ENCODE measurements at places on chromosomes 2 and 18. TPM values are rescaled to one million over a fixed set of nuclear protein-coding genes. Genes with fewer than 3 reads are reported as not detected.

- H3K4me3 ChIP-seq, result no peak overlapping the region
- H3K27me3 ChIP-seq, result no peaks in the 10 kb centered on the region
- no peaks in the 10 kb centered on the region for H3K36me3 ChIP-seq
These were observed 167.4 kb downstream of the C1D start for GRCh38 chr2:67895227-67895941.

GRCh38 chr2:290090-290722, 2.3 kb upstream of the ALKAL2 start:
- peak overlapping the region; percentile 82 for H3K27ac ChIP-seq
- peaks cover 14% of the 10 kb centered on the region for H3K36me3 ChIP-seq
- H3K4me1 ChIP-seq, result peaks cover 24% of the 10 kb centered on the region
- H3K27me3 ChIP-seq, result peaks cover 6% of the 10 kb centered on the region

- H3K36me3 ChIP-seq, result no peaks in the 10 kb centered on the region
- no peak overlapping the region for H3K4me3 ChIP-seq
These were observed 68.2 kb downstream of the ZNF516 start for GRCh38 chr18:76426737-76427305.

DNA sequence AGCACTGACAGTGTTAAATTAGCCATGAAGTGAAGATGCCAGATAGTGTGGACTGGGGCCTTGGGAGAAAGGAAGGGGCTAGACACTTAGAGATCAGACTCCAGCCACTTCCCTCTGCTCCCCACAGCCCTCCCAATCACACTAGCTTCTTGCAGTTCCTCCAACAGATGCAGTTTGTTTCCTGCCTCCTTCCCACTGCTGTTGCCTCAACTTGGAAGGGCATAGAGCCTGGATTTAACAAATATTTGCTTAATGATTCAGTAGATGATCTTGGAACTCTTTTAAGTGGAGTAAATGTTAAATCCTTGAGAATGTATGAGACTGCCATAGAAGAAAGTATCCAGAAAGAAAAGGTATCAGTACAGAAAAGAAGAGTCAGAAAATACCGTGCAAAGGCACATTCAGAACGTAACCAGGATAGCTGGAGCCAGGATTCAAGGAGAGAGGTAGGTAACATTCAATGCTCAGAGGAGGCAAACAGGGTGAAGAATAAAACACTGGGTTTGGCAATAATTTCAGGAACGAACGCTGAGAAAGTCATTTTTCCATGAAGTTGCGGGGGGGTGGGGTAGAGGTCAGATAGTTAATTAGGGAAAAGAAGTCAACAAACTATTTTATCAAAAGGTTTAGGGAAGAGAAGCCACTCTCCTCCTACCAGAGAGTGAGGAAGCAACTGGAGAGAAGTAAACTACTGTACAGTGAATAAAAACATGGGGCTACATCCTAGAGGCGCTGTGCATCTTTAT, 1.3 kb upstream of the BZW1 start:
- no peaks in the 10 kb centered on the region for H3K27me3 ChIP-seq
- peaks cover 8% of the 10 kb centered on the region for H3K36me3 ChIP-seq
- no peak for DNase-seq
- H3K4me1 ChIP-seq, result peaks cover 44% of the 10 kb centered on the region
- peak overlapping the region; percentile 95 for H3K4me3 ChIP-seq

- H3K36me3 ChIP-seq, result no peaks in the 10 kb centered on the region
- no peak overlapping the region for H3K4me3 ChIP-seq
- no peak overlapping the region for H3K27ac ChIP-seq
- no peaks in the 10 kb centered on the region for H3K4me1 ChIP-seq
These were observed 78.2 kb upstream of the UXS1 start for GRCh38 chr2:106272216-106272807.

- peaks cover 10% of the 10 kb centered on the region for H3K4me1 ChIP-seq
- H3K27me3 ChIP-seq, result no peaks in the 10 kb centered on the region
- H3K36me3 ChIP-seq, result no peaks in the 10 kb centered on the region
- peak overlapping the region; percentile 84 for H3K27ac ChIP-seq
- no peak for DNase-seq
These were observed 150.8 kb downstream of the PXDN start for GRCh38 chr2:1593371-1594122.

DNA sequence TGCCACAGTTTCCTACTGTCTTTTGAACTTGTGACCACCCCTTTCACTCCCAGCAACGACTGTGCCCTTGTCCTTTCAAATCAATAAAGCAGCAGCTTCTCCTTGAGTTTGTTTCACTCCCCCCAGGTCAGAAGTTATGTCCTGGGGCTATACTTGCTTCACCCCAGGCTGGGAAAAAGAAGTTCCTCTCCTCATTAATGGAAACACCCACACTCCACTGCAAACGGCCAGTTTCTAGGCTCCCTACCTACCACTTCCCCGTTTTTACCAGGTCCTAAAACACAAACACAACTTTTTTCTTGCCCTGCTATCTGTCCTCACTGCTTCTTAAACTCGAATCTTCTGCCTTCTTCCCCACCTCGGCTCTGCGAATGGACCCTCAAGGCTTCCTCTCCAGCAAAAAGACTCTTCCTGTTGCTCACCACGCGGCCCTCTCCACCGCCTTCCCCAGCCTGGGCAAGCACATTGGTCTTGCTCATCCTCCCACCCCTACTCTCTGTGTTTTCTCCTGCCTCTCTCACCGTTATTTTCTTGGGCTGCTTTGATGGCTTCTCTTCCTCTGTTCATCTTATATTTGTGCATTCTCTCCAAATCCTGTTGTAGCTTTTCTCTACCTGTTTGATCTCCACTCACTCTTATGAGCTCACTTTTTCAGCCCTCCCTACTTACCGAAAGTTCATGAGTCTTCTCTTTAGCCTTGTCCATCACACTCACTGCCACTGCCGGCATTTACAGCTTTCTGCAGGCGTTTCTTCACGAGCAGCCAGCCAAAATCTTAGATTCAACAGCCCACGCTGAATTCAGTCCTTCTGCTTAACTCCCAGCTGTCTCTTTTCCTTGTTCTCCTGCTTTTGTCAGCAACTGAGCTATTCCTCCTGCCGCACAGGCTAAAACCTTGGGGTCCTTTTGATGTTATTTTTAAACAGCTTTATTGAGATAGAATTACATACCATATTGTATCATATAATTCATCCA, 7.0 kb upstream of the SP5 start:
- H3K4me3 ChIP-seq, result no peak overlapping the region
- no peaks in the 10 kb centered on the region for H3K36me3 ChIP-seq

GRCh38 chr18:12403601-12404506, 3.9 kb upstream of the PRELID3A start:
- peak overlapping the region; percentile 85 for H3K27ac ChIP-seq
- DNase-seq, result no peak
- peaks cover 39% of the 10 kb centered on the region for H3K4me1 ChIP-seq
- no peaks in the 10 kb centered on the region for H3K27me3 ChIP-seq

DNA sequence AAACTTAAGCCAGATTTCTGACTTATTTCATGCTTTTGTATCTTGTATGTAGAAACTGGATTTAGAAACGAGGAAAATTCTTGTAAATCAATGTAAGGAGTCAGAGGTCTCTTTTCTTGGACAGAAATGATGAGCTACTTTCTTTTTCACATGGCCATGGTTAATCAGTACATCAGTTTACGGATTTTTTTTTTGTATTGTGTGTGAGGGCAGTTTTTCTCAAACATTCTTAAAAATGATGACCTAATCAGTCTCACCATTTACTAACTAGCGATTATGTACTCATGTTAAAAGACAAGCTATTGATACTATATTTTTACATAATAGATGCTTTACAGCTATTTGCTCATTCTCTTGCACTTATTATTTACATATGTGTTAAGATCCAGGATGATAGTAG, 165.2 kb upstream of the DOCK10 start:
- no peaks in the 10 kb centered on the region for H3K27me3 ChIP-seq
- no peak overlapping the region for H3K27ac ChIP-seq
- DNase-seq, result no peak
- H3K4me1 ChIP-seq, result no peaks in the 10 kb centered on the region

DNA sequence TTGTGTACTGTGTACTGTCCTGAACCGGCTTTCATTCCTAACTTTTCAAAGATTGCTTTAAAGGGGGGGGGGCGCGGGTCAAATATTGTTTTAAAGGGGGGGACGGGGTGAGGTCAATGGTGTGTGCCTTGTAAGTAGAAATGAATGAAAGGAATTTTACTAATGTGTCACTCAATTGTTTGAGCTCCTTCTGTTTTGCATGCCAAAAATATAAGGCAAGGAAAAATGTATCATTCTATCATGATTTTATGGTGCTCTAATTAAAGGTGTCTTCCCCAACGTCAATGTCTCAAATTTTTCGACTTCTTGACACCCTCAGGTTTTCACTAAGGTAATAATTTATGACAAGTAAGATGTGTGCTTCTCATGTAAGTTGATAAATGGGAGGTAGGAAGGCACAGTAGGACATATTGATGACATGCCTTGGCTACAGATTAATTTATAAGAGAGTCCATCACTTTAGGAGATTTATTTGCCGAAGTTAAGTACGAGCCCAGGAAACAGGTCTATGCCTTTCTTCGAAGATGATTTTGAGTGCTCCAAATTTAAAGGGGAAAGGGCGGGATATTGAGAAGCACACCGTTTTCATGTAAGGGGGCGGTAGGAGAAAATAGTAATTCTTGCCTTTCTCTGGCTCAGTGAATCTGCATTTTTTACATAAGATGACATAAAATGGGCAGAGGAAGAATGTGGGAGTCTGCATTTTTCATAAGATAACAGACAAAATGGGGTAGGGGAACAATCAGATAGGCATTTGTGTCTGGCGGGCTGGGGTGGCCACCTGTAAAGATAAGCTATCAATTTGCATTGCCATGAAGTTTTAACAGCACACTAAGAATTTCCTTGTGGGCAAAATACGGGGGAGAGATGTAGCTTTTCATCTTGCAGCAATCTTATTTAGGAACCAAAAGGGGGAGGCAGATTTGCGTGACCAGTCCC, 1.2 kb upstream of the TRAPPC8 start:
- H3K4me1 ChIP-seq, result peaks cover 30% of the 10 kb centered on the region
- H3K36me3 ChIP-seq, result no peaks in the 10 kb centered on the region
- H3K27me3 ChIP-seq, result no peaks in the 10 kb centered on the region
- peak overlapping the region; percentile 100 for H3K27ac ChIP-seq

GRCh38 chr2:28009732-28010131, 119.2 kb downstream of the BABAM2 start:
- DNase-seq, result no peak
- peaks cover 2% of the 10 kb centered on the region for H3K36me3 ChIP-seq
- H3K4me3 ChIP-seq, result no peak overlapping the region
- no peak overlapping the region for H3K27ac ChIP-seq

GRCh38 chr2:140589696-140590095, 1541.1 kb downstream of the LRP1B start:
- H3K36me3 ChIP-seq, result no peaks in the 10 kb centered on the region
- H3K4me3 ChIP-seq, result no peak overlapping the region
- no peaks in the 10 kb centered on the region for H3K27me3 ChIP-seq
- DNase-seq, result no peak

DNA sequence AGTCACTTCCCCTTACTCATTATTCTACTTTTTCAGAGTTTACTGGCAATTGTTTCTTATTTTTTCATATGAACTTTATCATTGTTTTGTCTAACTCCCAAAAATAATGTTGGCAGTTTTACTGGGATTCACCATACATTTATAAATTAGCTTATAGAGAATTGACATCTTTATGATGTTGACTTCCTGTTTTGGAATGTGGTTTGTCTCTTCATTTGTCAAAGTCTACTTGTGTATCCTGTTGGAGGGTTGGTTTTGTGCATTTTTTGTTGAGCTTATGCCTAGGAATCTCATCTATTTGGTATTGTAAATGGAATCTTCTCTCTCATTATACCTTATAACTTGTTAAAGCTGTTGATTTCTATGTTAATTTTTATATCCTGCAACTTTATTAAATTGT, 16.4 kb downstream of the EPC2 start:
- H3K27me3 ChIP-seq, result no peaks in the 10 kb centered on the region
- no peak overlapping the region for H3K4me3 ChIP-seq
- peaks cover 32% of the 10 kb centered on the region for H3K4me1 ChIP-seq
- no peaks in the 10 kb centered on the region for H3K36me3 ChIP-seq
- DNase-seq, result no peak

DNA sequence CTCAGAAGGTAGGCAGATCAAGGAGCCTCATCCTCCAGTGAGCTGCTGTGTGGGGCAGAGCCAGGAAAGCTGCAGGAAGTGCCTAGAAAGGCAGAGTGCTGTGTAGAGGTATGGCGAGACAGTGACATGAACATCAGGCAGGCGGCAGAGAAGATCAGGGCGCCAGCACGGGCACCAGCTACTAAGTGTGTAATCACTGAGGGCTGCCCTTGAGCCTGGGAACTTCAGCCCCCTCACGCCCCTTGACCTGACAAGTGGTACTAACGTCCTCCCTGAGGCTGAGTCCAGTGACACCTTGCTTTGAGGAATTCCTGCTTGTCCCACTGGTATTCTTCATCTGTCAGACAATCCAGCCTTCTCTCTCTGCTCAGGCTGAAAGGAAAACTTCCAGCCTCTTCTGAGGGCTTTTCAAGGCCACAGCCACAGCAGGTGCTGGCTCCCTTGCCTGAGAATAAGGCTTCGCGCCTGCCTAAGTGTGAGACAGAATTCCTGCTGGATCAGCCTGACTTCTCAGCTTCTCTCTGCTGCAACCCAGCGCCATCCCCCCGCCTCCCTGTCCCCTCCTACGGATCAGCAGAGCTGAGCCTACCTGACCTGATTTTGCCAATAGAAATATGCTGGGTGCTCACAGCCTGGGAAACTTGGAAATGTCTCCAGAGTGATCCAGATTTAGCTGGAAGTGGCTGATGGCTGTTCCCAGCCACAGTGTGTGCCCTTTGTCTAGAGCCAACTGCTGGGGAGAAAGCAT, 148.0 kb downstream of the SMAD7 start:
- H3K4me3 ChIP-seq, result no peak overlapping the region
- DNase-seq, result peak; percentile 57
- peaks cover 49% of the 10 kb centered on the region for H3K36me3 ChIP-seq
- no peaks in the 10 kb centered on the region for H3K27me3 ChIP-seq
- H3K4me1 ChIP-seq, result peaks cover 40% of the 10 kb centered on the region
- peak overlapping the region; percentile 65 for H3K27ac ChIP-seq

DNA sequence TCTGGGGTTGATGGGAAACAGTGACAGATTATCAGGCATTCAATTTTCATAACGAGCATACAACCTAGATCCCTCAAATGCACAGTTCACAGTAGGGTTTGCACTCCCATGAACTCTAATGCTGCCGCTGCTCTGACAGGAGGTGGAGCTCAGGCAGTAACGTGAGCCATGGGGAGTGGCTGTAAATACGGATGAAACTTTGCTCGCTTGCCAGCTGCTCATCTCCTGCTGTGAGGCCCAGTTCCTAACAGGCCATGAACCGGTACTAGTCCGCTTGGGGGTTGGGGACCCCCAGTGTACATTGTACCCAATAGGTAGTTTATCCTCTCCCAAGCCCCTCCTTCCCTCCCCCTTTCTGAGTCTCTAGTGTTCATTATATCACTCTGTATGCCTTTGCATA, 94.6 kb downstream of the PTH2R start:
- H3K27me3 ChIP-seq, result peaks cover 4% of the 10 kb centered on the region
- H3K36me3 ChIP-seq, result no peaks in the 10 kb centered on the region
- no peak overlapping the region for H3K4me3 ChIP-seq
- H3K4me1 ChIP-seq, result peaks cover 2% of the 10 kb centered on the region
- no peak overlapping the region for H3K27ac ChIP-seq

GRCh38 chr2:106581755-106582147, 94.6 kb downstream of the CD8B2 start:
- H3K4me1 ChIP-seq, result peaks cover 20% of the 10 kb centered on the region
- no peak for DNase-seq
- no peaks in the 10 kb centered on the region for H3K36me3 ChIP-seq
- peaks cover 48% of the 10 kb centered on the region for H3K27me3 ChIP-seq

GRCh38 chr2:45345331-45346234, 265.5 kb downstream of the SRBD1 start:
- H3K36me3 ChIP-seq, result no peaks in the 10 kb centered on the region
- H3K4me1 ChIP-seq, result peaks cover 46% of the 10 kb centered on the region
- peak overlapping the region; percentile 28 for H3K27ac ChIP-seq
- no peaks in the 10 kb centered on the region for H3K27me3 ChIP-seq
- DNase-seq, result peak; percentile 79
- H3K4me3 ChIP-seq, result no peak overlapping the region

Gene CFAP65
- not detected for total RNA-seq

Gene AGPS
- total RNA-seq, result 38.0 TPM

Gene FTCDNL1
- 0.76 TPM for total RNA-seq

Gene RNF152
- total RNA-seq, result 76.4 TPM

Gene KRTCAP3
- 3.2 TPM for total RNA-seq

Gene TUBA3D
- total RNA-seq, result not detected
